Activated CD4-positive, alpha-beta T cell treated with anti-CD3 and anti-CD28 coated beads for 36 hours (primary cell): ENCODE measurements at places on chromosomes 4 and X. TPM values are rescaled to one million over a fixed set of nuclear protein-coding genes. Genes with fewer than 3 reads are reported as not detected.

The GSTCD gene
- 16.3 TPM for total RNA-seq

The ETDB gene
- total RNA-seq = not detected

The HS6ST2 gene
- total RNA-seq = 0.62 TPM

GRCh38 chr4:147312376-147313046 lies 168.4 kb upstream of the EDNRA start:
- no peaks in the 10 kb centered on the region for H3K4me1 ChIP-seq
- no peak for DNase-seq
- H3K27me3 ChIP-seq = no peaks in the 10 kb centered on the region
- H3K27ac ChIP-seq = no peak overlapping the region
- H3K4me3 ChIP-seq = no peak overlapping the region
- H3K36me3 ChIP-seq = no peaks in the 10 kb centered on the region

DNA sequence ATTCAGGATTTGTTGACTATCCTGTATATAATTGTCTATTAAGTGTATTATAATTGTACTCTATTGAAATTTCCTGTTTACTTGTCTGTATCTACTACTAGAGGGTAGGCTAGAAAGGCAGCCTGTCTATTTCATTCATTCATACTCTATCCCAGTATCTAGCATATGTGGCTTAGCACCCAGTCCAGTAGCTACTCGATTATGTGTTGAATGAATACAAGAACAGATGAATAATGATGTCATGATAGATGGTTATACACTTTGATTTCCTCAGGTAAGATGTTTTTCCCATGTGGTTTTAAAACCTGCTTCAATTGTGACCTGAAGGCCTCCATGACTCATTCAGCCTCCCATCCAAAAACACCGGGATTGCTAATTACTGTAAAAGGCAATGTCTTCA lies 68.0 kb downstream of the IL21 start:
- H3K27ac ChIP-seq = peak overlapping the region; percentile 81
- H3K4me3 ChIP-seq = peak overlapping the region; percentile 34
- H3K4me1 ChIP-seq = peaks cover 77% of the 10 kb centered on the region
- no peak for DNase-seq
- peaks cover 16% of the 10 kb centered on the region for H3K36me3 ChIP-seq
- H3K27me3 ChIP-seq = no peaks in the 10 kb centered on the region

DNA sequence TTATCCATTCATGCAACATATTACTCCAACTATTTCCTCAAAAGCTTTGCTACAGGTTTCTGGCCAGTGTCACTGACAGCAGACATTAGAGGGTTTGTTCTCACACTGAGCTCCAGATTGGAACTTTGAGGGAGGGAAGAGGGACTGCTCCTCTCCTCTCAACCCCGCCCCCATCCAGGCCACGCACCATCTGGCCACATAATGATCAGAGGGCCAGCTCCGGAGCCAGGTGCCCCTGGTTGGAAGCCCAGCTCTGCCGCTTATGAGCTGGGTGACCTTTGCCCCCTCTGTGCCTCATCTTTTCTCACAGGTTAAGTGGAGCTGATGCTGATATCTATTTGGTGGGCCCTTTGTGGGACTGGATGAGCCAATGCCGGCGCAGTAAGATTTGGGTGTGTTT lies 55.8 kb downstream of the C4orf50 start:
- H3K4me1 ChIP-seq = no peaks in the 10 kb centered on the region
- H3K27me3 ChIP-seq = peaks cover 4% of the 10 kb centered on the region
- DNase-seq = no peak
- no peak overlapping the region for H3K4me3 ChIP-seq

- H3K4me1 ChIP-seq = no peaks in the 10 kb centered on the region
- no peak for DNase-seq
- H3K36me3 ChIP-seq = no peaks in the 10 kb centered on the region
- no peak overlapping the region for H3K27ac ChIP-seq
Measured at GRCh38 chr4:138599965-138600364, 357.8 kb upstream of the SLC7A11 start.

GRCh38 chr4:111689214-111689613 lies 456.0 kb upstream of the FAM241A start:
- H3K4me3 ChIP-seq = no peak overlapping the region
- no peak for DNase-seq
- H3K27me3 ChIP-seq = peaks cover 2% of the 10 kb centered on the region
- no peak overlapping the region for H3K27ac ChIP-seq
- no peaks in the 10 kb centered on the region for H3K36me3 ChIP-seq

DNA sequence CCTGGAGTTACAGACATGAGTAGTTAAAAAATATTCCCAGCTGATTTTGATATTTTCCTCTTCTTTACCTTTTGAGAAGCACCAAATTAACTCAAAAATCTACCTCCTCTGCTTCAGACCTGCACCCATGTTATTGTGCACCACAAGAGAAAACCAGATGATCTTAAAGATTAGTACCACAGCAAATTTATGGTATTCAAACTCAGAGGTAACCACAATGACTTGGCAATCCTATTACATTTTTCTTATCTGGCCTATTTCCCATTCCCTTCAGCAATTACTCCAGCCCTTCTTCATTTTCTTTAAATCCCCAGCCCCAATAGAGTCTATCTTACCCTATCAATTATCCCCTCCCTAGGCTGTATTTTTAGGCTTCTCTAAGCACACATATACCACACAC lies 535.1 kb downstream of the FAT4 start:
- H3K27me3 ChIP-seq = no peaks in the 10 kb centered on the region
- H3K36me3 ChIP-seq = no peaks in the 10 kb centered on the region
- no peak overlapping the region for H3K4me3 ChIP-seq
- no peaks in the 10 kb centered on the region for H3K4me1 ChIP-seq

- DNase-seq = no peak
- H3K27me3 ChIP-seq = no peaks in the 10 kb centered on the region
- no peaks in the 10 kb centered on the region for H3K4me1 ChIP-seq
- H3K4me3 ChIP-seq = no peak overlapping the region
Measured at GRCh38 chr4:186780291-186781031, 56.8 kb upstream of the FAT1 start.

DNA sequence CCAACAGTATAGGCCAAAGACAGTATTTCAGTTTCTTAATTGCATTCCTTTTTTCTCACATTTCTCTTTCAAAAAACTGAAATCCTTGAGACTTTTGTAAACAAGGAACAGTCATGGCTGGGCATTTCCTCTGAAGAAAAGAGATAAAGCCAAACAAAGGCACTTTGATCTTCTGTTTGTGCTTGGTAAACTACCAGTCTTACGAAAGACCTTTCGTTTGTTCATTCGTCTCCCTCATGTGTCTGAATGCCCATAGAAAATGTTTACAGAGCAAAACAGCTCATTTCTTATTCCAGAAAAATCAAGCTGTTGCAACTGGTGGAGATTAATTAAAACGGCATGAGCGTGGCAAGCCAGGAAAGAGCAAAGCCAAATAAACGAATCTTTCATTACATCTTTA lies 178.0 kb downstream of the GASK1B start:
- H3K36me3 ChIP-seq = no peaks in the 10 kb centered on the region
- DNase-seq = no peak
